ENCODE measurements at places on chromosomes 6 and 20. TPM values are rescaled to one million over a fixed set of nuclear protein-coding genes. Genes with fewer than 3 reads are reported as not detected.

PRR18 gene
- total RNA-seq: not detected

CPNE5 gene
- 0.99 TPM for total RNA-seq

SLC2A10 gene
- total RNA-seq: not detected

MTFR2 gene
- 16.9 TPM for total RNA-seq

OR2J3 gene
- total RNA-seq: not detected

DNA sequence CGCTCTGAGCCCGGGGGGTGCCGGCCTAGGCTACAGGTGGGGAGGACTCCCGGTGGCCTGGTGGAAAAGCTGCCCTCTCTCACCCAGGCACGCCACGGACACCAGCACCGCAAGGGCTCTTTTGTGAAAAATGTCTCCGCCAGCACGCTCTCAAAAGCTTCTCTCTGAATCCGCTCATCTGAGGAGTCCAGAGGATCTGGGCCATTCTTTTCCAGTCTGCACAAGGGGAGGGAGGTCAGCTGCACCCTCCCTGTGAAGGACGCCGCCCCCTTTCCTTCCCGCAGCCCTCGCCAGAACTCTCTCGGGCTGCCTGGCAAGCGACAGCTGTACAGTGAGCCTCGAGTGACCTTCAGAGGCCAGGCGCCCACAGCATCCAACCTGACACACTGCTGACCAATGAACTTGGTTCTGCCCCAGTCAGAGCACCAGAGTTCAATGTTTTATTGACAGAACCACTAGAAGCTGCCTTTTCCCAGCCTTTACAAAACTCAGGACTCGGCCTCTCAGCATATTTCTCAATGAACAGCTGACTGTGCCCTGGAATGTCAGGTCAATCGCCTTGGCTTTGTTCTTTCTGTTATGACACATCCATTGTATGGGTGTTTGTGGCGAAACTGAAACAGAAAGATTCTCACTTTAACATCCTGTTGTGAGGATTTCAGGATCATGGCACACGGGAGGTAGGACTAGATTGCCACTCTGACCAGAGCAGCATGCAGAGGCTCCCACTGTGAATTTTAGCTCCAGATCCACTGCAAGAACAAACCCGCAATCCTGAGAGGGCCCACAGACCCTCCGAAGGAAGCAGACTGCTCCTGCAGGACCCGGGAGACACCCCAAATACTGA is 26.7 kb downstream of the SERPINB9 start:
- peaks cover 50% of the 10 kb centered on the region for H3K4me1 ChIP-seq
- H3K4me3 ChIP-seq: peak overlapping the region; percentile 93
- no peaks in the 10 kb centered on the region for H3K27me3 ChIP-seq
- DNase-seq: no peak
- peak overlapping the region; percentile 98 for H3K27ac ChIP-seq

- no peaks in the 10 kb centered on the region for H3K4me1 ChIP-seq
- DNase-seq: no peak
- H3K27ac ChIP-seq: no peak overlapping the region
- no peaks in the 10 kb centered on the region for H3K27me3 ChIP-seq
Measured at GRCh38 chr6:17206566-17207072, 74.5 kb upstream of the RBM24 start.

DNA sequence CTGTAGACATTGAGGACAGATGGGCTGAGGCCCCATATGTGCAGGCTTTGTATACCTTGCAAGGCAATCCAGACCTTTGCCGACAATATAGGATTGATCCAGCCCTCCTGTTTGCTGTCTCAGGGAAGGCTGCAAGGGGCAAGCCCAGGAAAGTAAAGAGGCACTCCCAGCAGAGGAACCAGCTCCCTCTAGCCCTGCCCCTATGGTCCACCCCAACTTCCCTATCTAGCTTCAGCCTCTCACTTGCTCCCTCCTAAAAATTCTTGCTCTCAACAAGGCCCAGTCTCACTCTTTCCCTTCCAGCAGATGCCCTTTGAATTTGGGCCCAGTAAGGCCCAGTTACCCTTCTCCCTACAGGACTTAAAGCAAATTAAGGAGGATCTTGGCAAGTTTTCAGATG is 92.6 kb downstream of the JARID2 start:
- H3K4me3 ChIP-seq: no peak overlapping the region
- H3K4me1 ChIP-seq: peaks cover 69% of the 10 kb centered on the region
- H3K36me3 ChIP-seq: peaks cover 9% of the 10 kb centered on the region
- DNase-seq: no peak

GRCh38 chr20:10716855-10717254 is 43.1 kb upstream of the JAG1 start:
- no peaks in the 10 kb centered on the region for H3K4me1 ChIP-seq
- H3K4me3 ChIP-seq: no peak overlapping the region
- no peaks in the 10 kb centered on the region for H3K36me3 ChIP-seq
- DNase-seq: no peak
- H3K27me3 ChIP-seq: peaks cover 22% of the 10 kb centered on the region

DNA sequence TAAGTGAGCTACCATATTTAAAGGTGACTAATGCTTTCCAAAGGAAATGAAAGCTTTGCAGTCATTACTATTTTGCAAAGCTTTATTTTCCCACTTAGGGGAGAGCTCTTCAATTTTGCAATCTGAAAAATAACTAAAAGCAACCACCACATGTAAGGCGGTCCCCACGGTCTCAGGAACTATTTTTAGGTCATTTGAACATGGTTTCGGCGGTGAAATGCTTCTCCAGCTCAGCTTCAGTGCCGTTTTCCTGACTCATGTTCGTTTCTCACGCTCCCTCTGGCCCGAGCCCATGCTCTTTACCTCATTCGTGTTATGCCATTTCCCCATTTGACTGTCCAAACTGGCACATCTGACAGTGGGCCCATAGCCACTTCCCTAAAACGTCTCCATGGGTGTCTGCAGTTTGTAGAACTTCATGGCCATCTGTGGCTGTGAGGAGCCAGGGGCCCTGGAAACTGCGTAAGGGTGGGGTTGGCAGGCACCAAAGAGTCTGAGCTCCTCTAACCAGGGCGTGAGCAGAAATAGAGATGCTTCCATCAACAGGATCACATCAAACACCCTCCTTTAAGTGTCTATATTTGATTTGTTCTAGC is 46.5 kb downstream of the ADTRP start:
- peaks cover 38% of the 10 kb centered on the region for H3K4me1 ChIP-seq
- no peaks in the 10 kb centered on the region for H3K27me3 ChIP-seq
- DNase-seq: no peak
- H3K27ac ChIP-seq: peak overlapping the region; percentile 83
- peaks cover 14% of the 10 kb centered on the region for H3K36me3 ChIP-seq
